ENCODE measurements at places on chromosomes 7 and 10.

- DNase-seq = no peak
Observed at GRCh38 chr7:109926738-109927137, 1164.2 kb upstream of the LRRN3 start.

DNA sequence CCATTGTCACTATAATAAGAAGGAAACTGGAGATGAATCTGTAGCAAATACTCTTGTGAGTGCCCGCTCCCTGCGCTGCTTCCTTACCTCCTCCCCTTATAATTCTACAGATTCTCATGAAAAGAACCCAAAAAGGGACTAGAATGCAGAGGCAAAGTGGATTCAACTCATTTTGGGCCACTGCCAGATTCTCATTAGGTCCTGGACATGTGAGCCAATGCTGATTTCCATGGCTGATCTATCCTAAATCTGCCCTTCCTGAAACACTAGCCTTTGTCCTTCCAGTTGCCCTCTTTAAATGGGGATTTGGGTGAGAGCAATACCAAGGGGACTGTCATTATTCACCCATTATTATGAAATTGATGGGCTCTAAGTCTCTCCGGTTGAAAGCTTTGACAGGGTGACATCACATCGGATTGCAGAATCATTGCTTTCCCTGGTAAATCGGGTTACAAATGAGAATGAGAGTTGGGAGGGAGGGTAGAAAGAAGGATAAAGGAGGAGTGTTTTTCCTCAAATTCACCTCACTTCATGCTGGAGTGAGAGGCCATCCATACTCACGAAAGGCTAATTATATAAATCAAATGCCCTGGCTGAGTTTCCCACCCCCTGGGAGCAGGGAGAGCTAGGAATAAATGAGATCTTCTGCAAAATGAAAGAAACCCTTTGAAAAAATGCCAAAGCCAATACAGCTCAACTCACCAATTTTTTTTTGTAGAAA lies 37.5 kb downstream of the PTN start:
- DNase-seq = no peak

GRCh38 chr10:65555192-65555591 lies 1370.6 kb upstream of the LRRTM3 start:
- DNase-seq = no peak

DNA sequence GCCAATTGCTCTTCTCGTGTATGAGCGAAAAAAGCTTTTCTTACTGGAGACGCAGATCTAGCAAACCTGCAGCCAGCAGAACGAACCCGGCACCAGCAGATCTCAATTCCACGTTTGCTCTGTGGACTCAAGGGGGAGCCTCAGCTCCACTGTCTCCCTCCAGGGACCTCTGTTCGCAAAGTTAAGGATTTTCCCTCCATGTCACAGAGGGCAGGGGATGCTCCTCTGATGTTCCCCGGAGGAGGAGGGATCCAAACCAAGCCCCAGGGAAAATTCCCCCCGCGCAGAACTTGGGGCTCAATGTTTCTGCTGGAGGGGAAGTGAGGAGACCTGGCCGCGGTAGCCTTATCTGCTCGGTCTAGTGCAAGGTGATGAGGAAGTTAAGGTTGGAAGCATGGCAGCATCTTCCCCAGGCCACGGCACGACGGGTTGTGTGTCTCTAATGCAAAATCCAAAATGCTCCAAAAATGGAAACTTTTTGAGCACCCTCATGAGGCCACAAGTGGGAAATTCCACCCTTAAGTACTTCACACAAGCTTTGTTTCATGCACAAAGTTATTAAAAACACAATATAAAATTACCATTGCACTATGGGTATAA lies 9.0 kb downstream of the IQCE start:
- peak; percentile 13 for DNase-seq

DNA sequence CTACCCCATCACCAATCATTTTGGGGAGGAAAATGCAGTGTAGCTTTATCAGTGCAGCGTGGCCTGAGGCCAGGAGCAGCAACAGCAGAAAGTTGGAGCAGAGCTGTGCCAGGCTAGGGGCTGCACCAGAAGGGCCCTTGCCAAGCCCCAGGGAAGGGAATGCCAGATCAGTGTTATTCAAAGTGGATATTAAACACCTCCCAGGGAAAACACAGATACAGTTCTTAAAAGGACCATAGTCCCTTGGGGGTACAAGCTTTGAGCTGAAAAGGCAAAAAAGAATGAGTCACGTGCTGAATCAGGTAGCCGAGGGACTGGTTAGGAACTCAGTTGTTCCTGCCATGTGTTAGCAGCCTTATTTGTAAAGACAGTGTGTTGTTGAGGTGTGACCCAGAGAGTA lies 54.0 kb downstream of the GSDME start:
- DNase-seq = no peak

GRCh38 chr10:71846816-71847215 lies 4.2 kb downstream of the PSAP start:
- DNase-seq = no peak

- no peak for DNase-seq
Observed at GRCh38 chr10:106038246-106038645, 1126.3 kb downstream of the SORCS1 start.

- DNase-seq = no peak
Observed at GRCh38 chr7:112150823-112151641, 55.2 kb downstream of the DOCK4 start.

- no peak for DNase-seq
Observed at GRCh38 chr7:79453266-79453557, 255 bp downstream of the MAGI2 start.

DNA sequence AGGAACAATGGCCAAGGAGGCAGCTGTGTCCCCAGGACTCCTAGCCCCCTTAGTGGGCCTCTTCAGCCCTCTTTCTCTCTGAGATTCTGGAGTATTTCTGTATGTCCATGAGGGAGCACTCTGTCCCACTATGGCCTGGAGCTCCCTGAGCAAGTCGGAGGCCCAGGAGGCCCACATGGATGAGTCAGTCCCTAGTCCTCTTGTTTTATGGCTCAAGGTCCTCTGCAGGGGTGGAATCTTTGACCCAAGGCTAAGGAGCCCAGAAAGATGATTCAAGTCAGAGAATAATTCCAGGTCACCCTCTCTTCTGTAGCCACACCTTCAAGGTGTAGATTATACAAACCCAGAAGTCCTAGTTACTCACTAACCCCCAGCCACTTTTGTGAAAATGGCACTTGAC lies 125.6 kb downstream of the PLXNA4 start:
- DNase-seq = no peak

DNA sequence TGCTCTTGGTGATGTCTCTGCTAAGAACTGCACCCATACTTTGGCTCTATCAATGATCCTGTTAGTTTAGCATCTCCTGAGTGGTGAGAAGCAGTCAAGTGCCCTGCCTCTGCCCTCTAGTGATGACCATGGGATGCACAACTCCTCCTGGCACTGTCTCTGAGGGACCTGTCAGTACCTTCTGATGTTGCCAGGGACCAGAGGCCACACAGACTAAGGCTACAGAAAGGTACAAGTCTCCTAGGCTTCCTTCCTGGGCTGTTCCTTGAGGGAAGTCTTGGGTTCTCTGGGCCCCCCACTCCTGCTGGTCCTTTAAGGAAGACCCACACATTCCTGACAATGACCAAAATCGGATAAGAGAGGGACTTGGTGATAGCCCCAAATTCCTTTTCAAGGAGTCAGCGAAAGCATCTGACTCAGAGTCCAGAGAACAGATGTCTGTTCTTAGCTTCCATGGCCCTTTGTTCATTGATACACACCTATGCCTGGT lies 15.3 kb downstream of the NKX2-3 start:
- DNase-seq = no peak

DNA sequence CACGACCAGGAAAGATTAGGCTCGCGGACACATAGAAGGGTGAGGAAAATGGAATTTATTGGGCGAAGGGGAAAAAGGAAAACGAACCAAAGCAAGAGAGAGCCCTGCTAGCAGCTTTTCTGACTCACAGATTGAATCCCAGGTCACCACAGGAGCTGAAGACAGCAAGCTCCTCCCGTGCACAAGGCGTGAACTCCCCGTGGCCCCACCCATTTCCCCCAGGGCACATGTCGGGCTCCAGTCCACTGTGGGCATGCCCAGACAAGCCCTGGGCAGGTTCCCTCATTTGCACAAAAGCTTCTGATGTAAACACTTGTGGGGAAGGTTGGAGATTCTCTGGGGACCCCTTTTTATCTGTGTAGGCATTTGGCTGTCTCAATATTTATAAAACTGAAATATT lies 582.4 kb downstream of the SUGCT start:
- no peak for DNase-seq

GRCh38 chr10:855671-856070 lies 75.8 kb downstream of the LARP4B start:
- DNase-seq = no peak

GRCh38 chr10:78038105-78038504 lies 4.4 kb downstream of the RPS24 start:
- DNase-seq = no peak

GRCh38 chr7:6495597-6496262 lies 48.0 kb upstream of the DAGLB start:
- DNase-seq = no peak

DNA sequence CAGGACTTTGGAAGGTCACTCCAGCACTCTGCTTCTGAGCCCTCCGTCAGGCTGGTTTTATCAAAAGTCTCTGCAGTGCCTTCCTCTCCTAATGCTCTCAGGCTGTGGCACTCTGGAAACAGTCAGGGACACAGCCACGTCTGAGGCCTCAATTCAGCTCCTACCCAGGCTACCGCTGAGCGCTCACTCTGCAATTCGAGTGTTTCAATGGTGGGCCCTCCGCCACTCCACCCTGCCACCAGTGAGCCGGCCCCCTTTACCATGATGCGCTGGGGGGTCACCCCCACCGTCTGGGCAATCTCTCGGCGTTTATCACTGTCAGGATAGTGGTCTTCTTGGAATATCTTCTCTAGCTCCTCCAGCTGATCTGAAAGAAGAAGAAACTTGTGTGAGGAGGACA lies 3.5 kb downstream of the NOBOX start:
- no peak for DNase-seq

- DNase-seq = no peak
Observed at GRCh38 chr10:125252937-125253336, 92.6 kb upstream of the CTBP2 start.

All from anterior cingulate cortex (tissue), 58 donors.